Activated CD8-positive, alpha-beta memory T cell treated with anti-CD3 and anti-CD28 coated beads for 1 hour (primary cell): ENCODE measurements at places on chromosomes 5 and 9.

DNA sequence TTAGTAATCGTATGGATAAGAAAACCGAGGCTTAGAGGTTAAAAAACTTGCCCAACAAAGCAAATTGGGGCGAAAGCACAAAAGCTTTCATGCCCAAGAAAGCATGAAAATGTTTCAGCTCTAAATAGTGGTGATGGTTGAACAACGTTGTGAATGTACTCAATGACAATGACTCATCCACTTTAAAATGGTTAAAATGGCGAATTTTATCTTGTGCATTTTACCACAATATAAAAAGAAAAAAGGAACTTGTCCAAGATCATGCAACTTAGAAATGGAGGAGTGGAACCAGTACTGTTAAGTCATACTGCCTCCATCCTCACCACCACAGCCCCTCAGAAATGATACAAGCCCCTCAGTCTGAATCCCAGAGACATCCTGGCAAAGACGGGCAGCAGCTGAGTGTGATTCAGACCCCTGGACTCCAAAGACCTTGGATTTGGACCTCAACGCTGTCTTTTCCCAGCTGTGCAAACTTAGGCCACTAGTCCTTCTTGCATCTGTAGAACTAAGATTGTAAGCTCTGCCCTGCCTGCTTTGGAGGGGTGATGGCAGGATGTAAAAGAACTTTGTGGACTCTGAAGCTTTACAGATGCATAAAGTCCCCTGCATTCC is 158.4 kb downstream of the GABBR2 start:
- no peak for DNase-seq

DNA sequence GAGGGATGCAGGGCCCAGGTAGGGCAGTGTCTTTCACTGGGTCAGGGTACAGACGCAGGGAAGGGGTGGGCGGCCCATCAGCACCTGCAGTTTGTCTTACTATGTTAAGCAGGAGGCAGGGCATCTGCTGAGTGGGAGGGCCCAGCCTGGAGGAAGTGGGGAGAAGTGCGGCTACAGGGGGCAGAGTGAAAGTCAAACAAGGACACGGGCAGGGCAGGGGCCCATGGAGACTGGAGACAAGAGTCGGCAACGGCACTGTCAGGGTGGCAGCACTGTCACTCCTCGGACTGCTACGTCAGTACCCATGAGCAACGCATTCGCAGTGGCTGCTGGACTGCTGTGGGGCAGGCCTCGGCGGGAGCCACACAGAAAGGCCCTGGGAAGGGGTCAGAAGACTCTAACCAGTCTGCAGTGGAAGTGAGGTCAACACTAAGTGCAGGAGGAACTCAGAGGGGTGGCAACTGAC is 19.7 kb downstream of the CAMSAP1 start:
- peak; percentile 38 for DNase-seq

DNA sequence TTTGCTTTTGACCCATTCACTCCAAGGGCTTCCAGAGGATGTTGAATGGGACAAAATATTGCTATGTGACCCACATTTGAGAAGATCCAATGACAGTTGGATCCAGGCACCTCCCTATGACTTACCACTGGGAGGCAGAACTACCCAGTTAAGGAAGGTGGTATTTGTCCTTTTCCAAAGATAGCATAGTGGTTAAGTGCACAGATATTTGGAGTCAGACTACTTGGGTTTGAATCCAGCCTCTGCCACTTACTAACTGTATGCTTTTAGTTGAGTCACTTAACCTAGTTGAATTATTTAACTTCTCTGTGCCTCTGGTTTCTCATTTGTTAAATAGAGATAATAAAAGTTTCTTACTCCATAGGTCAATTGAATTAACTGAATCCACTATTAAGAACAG is 74.5 kb upstream of the PALM2AKAP2 start:
- no peak for DNase-seq

- DNase-seq: no peak
Measured at GRCh38 chr5:83899326-83899970, 178.8 kb upstream of the HAPLN1 start.

- no peak for DNase-seq
Measured at GRCh38 chr9:86185872-86186271, 73.6 kb downstream of the C9orf153 start.

GRCh38 chr9:19513671-19514275 is 105.0 kb downstream of the ACER2 start:
- DNase-seq: no peak

GRCh38 chr5:143533475-143533874 is 130.0 kb upstream of the NR3C1 start:
- no peak for DNase-seq

DNA sequence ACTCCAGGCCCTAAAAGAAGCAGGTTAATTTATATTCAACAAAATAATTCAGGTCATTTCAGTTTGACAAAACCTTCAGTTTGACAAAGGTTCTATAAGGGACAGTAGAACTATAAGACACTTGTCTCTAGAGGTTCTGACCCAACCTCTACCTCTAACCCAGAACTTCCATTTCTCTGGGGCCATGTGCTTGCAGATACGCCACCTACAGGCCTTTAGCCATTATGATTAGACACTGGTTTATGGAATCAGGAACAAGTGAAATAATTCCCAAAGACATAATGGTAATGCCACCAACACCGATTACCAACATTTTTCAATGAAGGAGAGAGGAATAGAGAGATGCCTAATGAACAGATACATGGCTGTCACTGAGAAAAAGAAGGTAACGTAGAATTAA is 733.9 kb downstream of the PRELID2 start:
- no peak for DNase-seq

GRCh38 chr5:115352571-115352970 is 56.1 kb upstream of the CCDC112 start:
- DNase-seq: no peak

DNA sequence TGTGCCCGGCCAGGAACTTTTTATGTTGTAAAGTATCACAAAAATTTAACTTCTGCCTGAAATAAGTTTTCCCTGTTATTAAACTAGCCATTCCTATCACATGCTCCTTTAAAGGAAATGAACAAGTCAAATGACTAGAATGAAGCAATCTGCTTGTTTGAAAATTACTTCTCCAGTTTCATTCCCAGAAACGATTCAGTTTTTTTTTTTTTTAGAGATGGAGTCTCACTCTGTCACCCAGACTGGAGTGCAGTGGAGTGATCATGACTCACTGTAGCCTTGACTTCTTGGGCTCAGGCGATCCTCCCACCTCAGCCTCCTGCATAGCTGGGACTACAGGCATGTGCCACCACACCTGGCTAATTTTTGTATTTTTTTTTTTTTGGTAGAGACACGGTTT is 13.3 kb upstream of the GNG10 start:
- no peak for DNase-seq

- DNase-seq: no peak
Measured at GRCh38 chr9:69572611-69573010, 99.6 kb downstream of the APBA1 start.

DNA sequence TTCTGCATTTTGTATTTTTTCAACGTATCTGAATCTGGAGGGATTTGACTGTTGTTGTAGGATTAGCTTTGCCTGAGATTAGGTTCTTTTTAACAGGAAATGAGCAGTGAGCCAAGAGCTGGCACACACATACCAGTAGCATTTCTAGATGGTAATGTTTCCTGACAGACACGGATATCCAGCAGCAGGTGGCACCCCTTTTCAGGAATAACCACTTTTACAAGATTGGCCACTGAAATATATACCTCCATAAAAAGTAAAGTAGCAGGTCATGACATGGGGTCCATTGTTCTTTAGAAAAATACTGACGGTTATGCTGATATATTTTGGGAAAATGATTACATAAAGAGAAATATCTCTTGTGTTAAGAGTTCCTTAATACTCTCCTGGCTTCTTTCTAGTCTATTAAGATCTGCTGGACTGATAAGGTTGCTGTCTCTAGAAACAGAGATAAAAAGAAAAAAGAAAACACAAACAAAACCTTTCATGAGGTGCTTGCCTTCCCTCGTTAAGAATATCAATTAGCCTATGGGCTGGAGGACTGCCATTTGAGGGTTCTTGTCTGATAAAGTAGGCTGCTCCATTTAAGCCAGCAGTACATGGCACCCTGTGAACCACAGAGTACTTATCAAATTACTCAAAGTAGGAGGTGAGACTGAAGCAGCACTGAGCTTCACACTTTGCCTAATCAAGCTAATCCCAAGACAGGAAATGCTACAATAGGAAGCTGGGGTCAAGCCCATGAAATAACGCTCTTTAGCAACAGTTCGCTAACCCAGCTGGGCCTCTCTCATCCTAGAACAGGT is 101.6 kb upstream of the PCA3 start:
- DNase-seq: no peak

DNA sequence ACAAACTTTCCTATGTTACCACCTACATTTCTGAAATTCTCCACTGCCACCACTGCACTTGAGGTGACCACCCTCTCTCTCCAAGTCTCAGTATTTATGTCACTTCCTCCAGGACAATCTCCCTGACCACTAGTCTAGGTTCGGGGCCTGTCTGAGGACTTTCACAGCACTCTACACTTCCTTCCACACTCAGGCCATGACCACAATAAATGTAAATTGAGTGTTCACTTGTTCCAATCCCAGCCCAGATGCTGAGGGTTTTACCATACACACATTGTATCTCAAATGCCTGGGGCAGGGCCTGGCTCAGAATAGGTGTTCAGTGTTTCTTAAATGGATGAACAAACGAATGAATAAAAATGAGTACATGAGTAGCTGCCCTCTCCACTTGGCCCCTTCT is 26.9 kb upstream of the CCNG1 start:
- DNase-seq: no peak

- DNase-seq: no peak
Measured at GRCh38 chr5:146345240-146345577, 6.6 kb downstream of the POU4F3 start.

DNA sequence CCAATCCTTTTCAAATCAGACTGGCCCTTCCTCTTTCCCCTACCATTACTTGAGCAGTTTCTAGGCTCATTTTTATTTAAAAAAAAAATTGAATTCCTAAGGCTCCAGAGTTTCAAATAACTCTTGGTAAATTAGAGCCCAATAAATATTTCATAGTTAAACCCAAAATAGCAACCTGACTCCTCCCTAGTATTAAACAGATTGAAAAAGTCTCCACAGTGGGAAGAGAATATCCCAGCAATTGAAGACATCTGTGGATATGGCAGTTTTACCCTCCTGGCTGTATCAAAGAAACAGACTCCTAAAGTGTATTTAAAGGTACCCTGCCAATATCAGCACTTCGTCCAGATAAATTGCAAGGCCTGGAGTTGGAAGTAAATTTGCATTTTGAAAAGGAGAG is 52.7 kb upstream of the GDNF start:
- DNase-seq: no peak

DNA sequence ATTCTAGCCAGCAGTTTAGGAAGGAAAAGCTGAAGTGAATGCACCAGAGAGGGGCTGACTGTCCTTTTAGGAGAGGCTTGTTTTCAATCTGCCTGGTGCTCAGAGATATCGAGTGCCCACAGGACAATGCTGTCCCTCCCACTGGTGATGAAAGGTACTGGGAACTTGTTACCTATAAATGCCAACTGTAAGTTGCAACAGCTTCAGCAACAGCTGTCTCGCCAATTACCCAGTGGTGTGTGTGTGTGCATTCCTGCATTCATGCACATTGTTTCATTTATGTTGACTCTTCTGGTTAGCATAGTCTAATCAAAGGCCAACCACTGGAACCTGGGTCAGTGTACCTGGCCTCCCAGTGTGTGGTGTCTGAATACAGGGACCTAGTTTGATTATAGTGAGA is 161.1 kb downstream of the CSNK1G3 start:
- DNase-seq: no peak

DNA sequence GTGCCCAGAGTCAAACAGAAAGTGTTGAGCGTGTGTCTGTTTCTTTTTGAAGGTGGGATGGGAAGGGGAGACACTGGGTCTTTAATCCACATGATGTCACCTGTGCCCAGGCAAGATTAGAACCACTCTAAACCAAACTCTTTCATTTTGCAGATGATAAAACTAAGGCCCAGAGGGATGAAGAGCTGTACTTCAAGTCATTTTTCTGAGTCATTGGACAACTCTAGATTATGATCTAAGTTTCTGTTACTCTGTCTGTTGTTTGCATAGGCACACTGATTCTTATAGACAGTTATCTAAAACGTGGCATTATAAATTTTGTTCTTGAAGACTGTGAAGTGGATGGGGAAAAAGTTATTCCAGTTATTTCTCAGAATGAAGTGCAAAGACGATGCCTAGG is 48.8 kb downstream of the MAST4 start:
- no peak for DNase-seq

DNA sequence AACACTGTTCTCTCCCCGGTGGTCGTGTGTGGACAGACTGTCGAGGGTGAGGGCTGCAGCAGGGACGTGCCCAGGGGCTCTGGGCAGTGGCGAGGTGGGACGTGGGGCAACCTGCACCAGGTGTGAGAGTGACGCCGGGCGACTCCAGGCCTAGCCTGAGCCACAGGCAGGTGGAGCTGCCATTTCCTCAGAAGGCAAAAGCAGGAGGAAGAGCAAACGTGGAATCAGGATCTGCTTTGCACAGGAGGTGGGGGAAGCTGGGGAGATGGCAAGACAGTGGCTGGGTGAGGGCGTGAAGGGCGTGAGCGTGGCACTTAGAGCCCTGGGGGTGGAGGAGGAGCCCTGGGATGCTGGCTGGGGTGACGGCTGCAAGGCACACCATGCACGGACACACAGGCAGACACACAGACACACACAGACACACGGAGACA is 39.6 kb upstream of the NSMF start:
- no peak for DNase-seq

DNA sequence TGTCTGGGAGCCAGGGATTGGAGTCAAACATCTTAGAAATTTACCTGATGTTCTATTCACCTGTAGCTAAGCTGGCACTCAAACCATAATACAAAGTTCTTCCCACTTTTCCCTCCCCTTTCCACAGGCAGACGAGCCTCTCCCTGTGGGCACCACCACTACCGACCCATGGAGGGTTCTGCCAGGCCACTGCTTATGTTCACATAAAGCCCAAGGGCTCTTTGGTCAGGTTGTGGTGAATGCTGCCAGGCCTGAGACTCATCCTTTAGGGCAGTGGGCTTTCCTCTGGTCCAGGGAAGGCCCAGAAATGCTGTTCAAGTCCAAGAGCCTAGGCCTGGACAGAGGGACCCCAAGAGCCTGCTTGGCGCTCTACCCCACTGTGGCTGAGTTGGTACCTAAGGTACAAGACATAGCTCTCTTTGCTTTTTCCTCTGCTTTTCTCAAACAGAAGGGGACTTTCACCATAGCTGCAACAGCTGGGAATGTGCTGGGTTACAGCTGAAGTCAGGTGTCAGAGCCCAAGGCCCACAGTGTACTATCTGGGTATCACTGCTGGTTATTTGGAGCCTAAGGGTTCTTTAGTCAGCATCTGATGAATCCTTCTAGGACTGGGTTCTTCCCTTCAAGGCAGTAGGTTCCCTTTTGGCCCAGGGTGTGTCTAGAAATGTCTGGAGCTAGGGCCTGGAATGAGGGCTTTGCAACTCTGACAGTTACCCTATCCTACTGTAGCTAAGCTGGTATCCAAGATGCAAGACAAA is 620.1 kb downstream of the TLE1 start:
- DNase-seq: no peak

GRCh38 chr9:16368237-16369087 is 502.0 kb downstream of the BNC2 start:
- DNase-seq: no peak

- no peak for DNase-seq
Measured at GRCh38 chr5:141528291-141528984, 39.6 kb downstream of the PCDHGC5 start.

GRCh38 chr5:170486371-170486770 is 17.4 kb upstream of the KCNIP1 start:
- DNase-seq: no peak

- DNase-seq: no peak
Measured at GRCh38 chr5:95850391-95850894, 27.9 kb upstream of the GLRX start.

- no peak for DNase-seq
Measured at GRCh38 chr9:128906741-128907140, 14.0 kb upstream of the PHYHD1 start.
